ENCODE measurements at places on chromosomes 13 and 19.

DNA sequence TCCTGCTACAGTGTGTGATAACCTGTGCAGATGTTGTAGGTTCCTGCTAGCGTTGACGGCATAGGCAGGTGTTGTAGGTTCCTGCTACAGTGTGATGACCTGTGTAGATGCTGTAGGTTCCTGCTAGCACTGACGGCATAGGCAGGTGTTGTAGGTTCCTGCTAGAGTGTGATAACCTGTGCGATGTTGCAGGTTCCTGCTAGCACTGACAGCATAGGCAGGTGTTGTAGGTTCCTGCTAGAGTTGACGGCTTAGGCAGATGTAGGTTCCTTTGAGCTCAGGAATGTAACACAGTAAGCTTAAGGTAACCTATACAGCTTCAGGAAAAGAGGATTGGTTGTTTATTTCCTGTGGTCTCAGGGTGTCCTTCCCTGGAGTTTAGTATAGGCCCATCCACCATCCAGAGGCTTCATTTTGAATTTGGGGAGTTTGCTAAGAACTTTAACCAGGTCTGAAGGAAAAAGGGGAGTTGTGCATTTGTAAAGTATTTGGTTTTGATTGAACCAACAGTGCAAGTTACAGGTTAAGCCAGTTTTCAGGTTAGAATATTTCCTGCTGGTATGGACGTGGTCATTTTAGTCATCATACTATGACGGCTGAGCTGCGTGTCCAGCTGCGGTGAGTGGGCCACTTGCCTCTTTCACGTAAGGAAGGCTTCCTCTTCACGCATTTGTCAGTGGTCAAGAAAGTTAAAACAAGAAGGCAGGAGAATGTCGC, 53.8 kb downstream of the ATP11A start:
- DNase-seq: no peak

DNA sequence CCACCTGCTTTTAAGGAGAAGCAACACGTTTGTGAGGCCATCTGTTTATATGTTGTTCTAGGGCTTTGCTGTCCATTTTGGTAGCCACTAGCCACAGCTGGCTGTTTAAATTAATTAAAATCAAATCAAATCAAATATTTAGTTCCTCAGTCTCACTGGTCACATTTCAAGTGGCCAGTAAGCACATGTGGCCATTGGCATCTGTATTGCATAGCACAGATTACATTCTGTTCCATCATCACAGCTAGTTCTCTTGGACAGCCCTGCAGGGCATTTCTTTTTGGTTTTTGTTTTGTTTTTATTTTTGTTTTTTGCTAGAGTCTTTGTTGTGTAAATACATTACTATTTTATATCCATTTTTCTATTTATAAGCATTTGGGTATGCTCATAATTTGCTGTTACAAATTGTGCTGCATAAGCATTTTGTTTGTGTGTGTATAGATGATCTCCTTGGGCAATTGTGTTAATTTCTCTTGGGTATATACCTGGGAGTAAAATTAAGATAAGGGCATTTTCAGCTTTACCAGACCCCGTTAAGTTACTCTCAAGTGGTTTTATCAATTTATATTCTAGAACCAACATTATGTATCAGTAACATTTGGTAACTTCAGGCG, 31.3 kb downstream of the SAE1 start:
- no peak for DNase-seq

DNA sequence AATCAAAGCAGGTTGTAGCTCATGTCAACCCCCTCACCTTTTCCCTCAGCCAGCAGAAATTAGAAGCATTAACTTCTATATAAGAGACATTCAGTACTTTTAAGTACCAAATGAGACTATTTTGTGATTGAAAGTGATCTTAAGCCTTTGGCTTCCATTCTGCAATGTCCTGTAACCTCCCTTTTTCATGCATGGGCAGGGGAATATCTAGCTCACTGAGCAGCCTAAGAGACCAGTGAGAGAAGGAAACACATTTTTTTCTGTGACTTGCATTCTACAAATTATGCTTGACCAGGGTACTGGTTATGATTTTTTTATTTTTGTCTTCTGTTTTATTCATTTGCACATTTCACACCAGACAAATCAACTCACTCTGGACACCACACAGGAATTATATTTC, 369.6 kb downstream of the KCTD12 start:
- DNase-seq: no peak

- DNase-seq: no peak
These were observed 4.8 kb upstream of the ZNF14 start for GRCh38 chr19:19737559-19738332.

DNA sequence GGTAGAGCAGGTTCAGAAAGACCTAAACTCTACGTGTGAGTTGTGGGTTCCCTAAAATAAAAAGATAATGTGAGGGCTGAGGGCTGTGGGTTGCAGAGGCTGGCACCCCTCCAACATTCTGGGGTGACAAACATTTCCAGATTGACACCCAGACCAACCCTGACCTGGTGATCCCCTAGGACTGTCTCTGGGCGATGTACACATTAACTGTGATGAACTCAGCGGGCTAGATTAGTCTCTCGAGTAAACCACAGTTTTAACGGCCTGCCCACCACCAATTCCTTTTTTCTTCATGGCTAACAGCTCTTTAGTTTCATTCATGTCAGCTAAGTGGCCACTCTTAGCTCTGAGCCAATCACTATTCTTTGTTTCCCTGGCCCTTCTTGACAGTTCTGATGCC, 24.8 kb downstream of the SIAH3 start:
- DNase-seq: no peak

DNA sequence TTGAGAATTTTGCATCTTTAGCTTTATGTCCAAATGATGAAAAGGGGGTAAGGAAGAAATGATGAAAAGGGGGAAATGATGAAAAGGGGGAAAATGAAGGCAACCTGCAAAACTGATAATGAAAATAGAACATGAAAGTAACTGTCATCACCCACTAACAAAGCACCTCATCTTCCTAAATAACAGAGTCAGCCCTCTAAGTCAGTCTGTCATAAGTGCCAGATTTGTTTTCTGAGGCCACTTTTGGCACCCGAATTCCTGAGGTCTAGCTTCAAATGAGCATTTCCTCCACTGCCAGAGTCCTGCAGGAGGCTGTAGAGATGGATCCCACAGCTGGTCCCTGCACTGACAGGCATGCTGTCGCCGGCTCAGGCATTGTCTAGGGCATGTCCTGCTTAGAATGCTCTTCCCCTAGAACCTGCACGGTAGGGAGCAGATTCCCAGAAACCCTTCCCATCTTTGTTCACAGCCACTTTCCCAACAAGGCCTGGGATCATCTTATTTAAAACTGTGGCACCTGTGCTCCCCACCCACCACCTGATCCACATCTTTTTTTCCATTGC, 25.3 kb downstream of the RAP2A start:
- DNase-seq: no peak

DNA sequence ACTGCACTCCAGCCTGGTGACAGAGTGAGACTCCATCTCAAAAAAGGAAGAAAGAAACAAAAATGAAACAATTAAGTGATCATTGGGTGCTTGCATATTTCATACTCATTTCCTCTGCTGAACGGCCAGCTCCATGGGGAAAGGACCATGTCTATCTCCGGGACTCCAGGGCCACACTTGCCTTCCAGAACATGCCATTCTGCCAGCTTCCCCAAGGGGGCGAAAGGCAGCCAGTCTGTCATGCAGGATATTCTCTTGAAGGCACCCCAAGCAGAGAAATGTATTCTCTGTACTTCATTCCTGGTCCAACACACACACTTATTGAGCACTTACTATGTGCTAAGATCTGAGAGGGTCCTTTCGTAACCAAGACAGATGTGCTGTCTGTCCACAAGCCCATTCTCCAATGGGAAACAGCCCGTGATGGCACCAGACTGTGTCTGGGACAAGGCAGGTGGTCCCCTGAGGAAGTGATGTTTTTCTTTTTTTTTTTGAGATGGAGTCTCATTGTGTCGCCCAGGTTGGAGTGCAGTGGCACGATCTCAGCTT, 10.2 kb upstream of the CARM1 start:
- no peak for DNase-seq

GRCh38 chr19:49906879-49907564, 10.3 kb upstream of the IL4I1 start:
- peak; percentile 1 for DNase-seq

GRCh38 chr19:48069435-48069834, 25.6 kb upstream of the CABP5 start:
- DNase-seq: no peak

DNA sequence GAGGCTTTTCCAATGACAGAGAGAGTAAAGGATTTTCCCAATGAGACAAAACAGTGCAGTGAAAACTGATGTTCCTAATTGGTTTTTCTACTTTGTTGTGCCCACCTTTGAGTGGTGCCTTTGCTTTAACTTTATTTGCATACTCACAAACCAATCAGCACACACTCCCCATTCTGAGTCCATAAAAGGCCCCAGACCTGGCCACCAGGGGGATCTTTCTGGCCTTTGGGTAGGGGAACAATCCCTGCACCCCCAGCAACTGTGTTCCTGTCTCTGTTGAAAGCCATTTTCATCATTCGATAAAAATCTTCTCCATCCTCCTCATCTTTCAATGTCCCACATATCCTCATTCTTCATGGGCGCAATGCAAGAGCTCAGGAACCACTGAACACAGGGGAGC, 252.8 kb downstream of the B3GLCT start:
- DNase-seq: no peak

DNA sequence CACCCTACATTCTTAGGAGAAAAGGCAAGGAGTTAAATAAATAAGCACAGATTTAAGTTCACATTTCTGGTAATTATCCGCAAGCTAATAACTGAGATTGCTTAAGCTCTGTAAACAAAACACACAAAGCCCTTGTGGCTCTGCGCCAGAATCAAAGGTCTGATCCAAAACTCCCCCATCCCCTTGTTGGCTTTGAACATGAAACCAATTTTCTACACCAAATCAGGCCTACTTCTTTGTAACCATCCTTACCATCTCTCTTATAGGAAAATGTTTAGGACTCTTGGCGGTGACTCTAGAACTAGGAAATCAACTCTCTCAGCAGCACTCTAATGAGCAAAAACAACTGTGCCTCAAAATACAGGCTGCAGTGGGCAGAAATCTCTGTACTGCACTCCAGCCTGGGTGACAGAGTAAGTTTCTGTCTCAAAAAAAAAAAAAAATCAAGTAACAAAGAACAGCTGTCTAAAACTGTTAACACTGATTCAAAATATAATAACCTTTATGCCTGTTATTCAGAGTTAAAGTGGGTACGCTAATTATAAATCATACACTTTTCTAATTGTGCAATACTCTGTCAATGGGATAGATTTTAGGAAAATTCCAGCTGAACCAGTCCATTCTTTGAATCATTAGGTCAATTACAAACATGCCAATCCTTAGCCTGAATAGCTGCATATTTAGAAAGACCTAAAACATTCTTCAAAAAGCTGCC, 25.8 kb downstream of the ABCC4 start:
- no peak for DNase-seq

DNA sequence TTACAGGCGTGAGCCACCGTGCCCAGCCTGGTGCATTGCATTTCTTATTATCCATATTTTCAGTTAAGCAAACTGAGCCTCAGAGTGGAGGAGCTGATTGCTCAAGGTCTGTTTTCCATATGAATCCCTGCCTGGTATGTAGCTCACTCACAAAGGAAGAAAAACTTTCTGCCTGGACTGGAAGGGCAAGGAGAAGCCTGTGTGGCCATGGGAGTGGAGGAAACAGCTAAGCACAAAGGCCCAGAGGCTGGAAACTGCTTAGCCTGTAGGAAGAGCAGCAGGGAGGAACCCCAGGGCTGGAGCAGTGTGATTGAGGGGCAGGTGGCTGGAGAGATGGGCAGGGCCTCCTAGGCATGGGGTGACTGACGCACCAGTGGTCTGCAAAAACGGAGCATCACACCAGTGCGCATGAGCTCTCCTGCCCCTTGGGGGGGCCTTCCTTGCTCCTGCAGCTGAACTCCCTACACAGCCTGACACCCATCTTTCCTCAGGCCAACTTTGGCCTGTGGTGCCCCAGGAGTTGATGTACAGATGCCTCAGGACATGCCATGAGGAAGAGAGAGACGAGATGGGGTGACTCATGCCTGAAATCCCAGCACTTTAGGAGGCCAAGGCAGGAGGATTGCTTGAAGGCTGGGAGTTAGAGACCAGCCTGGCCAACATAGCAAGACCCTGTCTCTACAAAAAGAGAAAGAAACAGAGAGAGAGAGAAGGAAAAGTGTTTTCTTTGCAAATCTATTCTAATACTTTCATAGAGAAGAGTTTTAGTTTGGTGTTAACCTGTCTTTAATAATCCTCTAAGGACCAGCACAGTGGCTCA, 2.8 kb upstream of the HNRNPM start:
- no peak for DNase-seq

- no peak for DNase-seq
These were observed 228.8 kb downstream of the PCDH9 start for GRCh38 chr13:67001363-67001762.

- peak; percentile 67 for DNase-seq
These were observed 77.9 kb downstream of the ZNF536 start for GRCh38 chr19:30450100-30450499.

GRCh38 chr19:14333101-14333871, 48.0 kb upstream of the ADGRE5 start:
- no peak for DNase-seq

- DNase-seq: no peak
These were observed 53.6 kb upstream of the TPM4 start for GRCh38 chr19:16022681-16023080.

DNA sequence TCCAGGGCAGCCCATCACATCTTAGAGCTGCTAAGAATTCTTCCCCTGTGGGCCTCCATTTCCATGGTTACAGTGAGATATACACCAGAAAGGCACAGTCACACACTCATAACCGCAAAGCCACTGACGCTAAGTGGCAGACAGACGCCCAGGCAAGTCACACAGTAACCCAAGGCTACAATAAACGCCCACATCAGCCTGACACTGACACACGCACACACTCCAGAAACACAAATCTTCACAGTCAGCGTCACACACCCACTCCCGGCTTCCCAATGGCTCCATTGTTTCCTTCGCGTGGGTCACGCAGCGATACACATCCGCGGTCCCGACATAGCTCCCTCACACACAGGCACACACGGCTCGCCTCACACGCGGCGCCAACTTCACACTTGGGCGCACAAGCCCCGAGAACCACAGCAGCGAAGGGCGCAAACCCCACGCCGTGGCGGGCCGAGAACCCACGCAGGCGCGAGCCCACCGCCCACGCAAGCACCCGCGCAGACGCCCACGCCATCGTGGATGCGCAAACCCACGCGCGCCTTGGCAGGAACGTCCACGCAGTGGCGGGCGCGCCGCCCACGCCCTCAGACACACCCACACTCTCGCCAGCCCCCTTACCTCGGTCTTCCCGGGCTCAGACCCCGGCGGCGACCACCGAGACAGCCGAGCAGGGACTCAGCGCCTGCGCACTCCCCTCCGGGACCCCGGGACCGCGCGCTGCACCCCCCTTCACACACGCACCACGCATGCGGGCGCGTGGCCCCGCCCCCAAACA, at the start of gene ZNF667:
ZNF667 (minus strand) TSS at position 695 of the 778 bp plus-strand sequence. CDS start 14,975 bp downstream, outside the sequence.
- peak; percentile 85 for DNase-seq

DNA sequence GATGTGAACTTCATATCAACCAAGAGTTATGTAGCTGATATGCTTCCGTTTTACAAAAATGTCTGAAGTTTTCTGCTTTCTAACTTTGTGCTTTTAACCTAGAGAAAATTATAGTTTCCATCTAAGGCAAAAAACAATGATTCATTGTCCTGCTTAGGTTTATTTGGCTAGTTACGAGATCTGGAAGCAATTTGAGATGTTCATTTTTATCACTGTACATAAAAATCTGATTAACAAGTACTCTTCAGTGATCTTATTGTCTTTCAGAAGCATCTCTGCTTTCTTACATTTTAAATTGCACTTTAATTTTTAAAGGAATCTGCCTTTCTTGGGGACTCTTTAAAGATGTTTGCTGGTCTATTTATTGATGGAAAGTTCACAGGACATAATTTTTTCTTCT, 188.1 kb downstream of the RFC3 start:
- no peak for DNase-seq

- no peak for DNase-seq
These were observed 3.0 kb downstream of the MBOAT7 start for GRCh38 chr19:54186351-54186750.

GRCh38 chr19:6660930-6661329, 9.0 kb downstream of the TNFSF14 start:
- DNase-seq: no peak

Data from nucleus accumbens (tissue), 56 donors.